Nucleus accumbens (tissue), 56 donors: ENCODE measurements at places on chromosomes 12 and 14.

DNA sequence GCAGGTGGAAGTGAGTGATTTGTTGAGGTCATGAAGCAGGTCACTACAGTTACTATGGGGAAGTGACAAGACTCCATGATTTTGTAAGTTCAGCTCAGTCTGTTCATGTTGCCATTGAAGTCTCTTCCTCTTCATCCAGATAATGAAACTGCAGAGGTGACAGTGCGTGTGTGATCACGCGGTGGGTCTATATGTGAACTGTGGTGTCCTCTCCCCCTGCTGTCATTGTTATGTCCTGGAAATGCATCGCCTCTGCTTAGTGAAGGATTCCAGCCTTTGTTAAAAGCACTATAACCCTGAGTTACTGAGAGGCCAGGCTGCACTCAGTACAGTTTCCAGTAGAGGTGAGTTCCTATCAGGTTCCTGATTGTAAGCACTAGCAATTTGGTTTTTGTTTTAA, 216.2 kb upstream of the RMST start:
- no peak for DNase-seq

DNA sequence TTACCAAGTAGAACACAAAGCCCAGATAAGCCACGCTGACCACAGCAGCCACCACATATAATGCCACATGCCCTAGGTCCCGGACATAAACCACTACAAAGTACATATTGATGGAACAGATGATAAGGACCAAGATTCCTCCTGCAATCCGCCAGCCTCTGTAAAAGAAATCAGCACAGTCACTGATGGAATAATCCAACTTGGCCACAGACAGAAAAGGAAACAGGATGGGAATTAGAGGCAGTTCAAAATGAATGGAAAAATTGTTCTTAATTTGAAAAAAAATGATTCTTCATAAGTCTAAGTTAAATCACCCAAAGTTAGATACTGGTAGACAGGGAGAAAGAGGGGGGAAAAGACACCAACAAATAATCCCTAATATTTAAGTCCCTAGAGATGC, 35.4 kb downstream of the SLC11A2 start:
- no peak for DNase-seq

GRCh38 chr12:41520869-41521268, 332.7 kb downstream of the PDZRN4 start:
- no peak for DNase-seq

GRCh38 chr12:18363321-18363720, 102.0 kb downstream of the PIK3C2G start:
- DNase-seq, result no peak

DNA sequence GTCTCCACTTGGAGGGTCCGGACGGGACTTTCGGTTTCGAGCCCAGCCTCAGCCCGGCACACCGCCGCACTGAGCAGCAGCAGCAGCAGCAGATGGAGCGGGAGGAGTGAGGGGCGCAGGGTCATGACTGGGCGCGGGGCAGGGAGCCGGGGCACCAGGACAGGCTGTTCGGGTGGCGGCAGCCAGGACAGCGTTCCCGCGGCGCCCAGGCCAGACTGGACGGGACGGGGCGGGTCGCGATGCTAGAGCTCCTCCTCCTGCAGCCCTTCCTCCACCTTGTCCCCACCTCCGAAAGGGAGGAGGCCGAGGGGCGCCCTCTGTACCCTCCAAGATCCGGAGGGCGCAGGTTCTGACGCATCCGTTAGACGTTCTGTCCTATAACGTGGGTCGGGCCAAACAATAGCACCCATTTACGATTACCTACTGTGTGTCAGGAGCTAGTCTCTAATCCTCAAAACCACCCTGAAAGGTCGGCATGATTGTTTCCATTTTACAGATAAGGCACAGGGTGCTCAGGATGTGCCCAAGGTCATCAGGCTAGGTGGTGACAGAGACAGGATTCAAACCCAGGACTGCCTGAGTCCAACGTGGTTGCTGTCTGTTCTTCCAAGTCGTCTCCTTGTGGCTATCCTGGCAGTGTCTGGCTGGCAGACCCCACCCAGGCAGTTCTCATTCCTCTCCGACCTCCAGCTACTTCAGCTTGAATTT, at the start of gene FKBP11:
Gene FKBP11, minus strand, starts transcription at position 189 of the 708 bp plus-strand sequence. Its CDS starts 64 bp downstream, at position 125.
- DNase-seq, result no peak

GRCh38 chr12:19518209-19518608, 78.9 kb downstream of the AEBP2 start:
- DNase-seq, result no peak

GRCh38 chr12:94643606-94644005, 6.8 kb downstream of the TMCC3 start:
- DNase-seq, result no peak

DNA sequence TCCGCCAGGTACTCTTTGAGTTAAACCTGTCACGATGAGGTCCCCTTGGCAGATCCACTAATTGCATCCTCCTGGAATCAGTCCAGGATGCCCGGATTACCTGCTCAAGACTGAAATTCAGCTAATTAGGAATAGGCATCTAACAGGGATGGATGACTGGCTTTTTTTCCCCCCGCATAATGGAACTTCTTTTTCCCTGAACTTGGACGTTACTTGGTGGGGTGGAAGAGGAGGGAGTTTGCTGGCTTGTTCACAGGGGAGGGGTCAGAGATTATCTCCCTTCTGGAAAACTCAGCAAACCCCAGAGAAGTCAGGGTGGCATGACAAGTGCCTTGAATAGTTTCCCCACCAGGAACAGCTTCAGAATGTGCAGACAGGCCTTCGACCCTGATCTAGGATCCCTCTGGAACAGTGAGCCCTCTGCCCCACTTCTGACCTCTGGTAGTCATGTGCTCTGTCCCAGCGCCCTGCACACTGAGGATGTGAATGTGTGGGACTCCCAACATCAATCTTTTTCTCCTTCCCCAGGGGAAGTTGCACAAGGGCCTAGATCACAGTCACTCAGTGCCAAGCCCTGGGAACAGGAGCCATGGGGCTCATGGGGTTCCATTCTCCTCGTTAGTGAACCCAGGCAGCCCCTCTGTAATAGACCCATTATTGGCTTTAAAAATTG, 142.5 kb downstream of the SMOC1 start:
- no peak for DNase-seq

GRCh38 chr12:48979602-48980388, 1.7 kb downstream of the WNT1 start:
- no peak for DNase-seq

GRCh38 chr12:68958322-68958721, 25.4 kb upstream of the CPM start:
- DNase-seq, result no peak
